ENCODE measurements at places on chromosomes 12 and 14.

- no peak for DNase-seq
Observed at GRCh38 chr12:48379794-48380193, 29.1 kb upstream of the ZNF641 start.

DNA sequence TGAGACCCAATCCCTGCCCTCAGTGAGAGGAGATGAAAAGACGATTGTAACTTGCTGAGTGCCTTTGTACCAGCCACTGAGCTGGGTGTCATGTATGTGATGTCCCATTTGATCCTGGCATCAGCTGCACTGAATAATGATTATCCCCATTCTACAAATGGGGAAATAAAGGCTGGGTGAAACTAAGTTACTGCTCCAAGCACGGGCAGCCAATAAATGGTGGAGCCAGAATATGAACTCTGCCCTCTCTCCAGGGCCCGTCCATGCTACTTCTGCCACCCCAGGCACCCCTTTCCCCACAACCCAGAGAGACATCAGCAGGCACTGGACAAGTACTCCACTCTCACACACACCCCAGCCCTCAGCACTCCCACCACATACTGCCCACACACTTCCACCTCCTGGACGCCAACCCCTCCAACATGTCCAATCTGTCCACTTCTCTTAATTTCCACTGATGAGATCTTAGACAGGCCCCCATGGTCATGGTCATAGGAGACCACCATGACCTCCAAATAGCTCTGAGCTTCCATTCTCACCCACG is 115.8 kb downstream of the DICER1 start:
- DNase-seq: no peak

DNA sequence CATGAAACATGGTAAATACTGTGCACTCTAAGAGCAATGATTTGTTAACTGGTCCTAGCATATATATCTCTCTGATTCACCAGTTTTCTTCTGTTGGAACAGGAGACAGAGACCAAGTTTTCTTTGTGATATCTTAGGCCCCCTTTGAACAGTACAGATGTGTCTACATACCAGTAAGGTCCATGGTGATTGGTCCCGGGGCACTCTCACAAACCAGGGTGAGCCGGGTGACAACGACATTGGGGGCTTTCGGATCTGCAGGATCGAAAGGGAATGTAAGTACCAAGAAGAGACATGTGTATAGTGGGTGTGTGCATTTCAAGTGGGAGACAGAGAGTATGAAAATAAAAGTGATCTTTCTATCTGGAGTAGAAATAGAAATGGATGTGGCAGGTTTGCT is 11.3 kb upstream of the ERP27 start:
- no peak for DNase-seq

DNA sequence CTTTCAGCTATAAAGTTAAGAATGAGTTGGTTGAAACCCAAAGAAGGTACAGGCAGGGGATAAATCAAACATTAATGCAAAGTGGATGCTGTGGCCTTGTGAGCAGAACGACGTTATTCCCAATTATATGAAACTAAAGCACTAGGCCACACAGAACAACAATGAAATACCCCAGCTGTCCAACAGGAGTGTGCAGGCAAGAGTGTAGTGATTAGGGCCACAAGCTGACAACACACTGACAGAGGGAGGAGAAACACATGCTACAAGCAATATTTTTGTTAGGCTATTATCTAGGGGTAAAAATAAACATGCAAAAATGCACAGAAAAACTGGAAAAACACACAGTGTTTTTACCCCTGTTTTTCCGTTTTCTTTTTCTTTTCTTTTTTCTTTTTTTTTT is 15.0 kb downstream of the MAP3K9 start:
- no peak for DNase-seq

DNA sequence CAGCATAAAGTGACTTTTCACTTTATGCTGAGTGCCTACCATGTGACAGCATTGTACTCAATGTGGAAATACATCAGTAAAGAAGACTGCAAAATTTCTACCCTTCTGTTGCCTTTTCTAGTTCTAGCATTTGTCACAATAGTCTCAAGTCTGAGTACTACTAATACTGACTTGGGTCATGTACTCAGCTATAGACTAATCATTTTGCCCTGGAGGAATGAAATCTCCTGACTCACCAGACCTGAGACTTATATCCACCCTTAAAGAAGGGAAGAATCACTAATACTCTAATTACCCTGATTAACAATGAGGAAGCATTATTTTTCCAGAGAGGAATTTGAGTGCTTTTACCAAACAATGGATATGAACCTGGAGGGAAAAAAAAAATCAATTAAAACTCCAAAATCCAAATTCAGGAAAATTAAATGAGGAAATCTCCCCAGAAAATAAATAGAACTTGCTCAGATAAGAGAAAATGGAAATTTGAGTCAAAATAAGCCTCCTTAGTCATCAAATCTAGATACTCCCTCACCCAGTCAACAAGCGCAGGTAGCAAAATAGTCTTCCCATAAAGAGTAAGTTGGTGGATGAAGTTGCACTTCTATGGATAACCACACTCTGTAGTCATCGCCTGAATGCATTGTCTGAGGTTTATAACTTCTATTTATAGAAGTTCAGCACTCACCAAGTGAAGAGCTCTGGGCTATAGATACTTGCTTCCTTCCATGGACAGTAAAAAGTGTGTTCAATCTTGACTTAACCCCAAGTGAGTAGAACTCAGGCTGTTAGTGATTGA is 386.6 kb downstream of the SYT1 start:
- DNase-seq: no peak

- DNase-seq: no peak
Observed at GRCh38 chr12:117470804-117471203, 109.4 kb upstream of the NOS1 start.

Measured in NCI-H510A treated with DMSO at 0.1 percent for 48 hours (cell line).